Neural progenitor cell (in vitro differentiated cells): ENCODE measurements at places on chromosomes 3 and 15. TPM values are rescaled to one million over a fixed set of nuclear protein-coding genes. Genes with fewer than 3 reads are reported as not detected.

GRCh38 chr3:167066977-167067786 lies 312.9 kb downstream of the ZBBX start:
- DNase-seq, result no peak
- H3K4me3 ChIP-seq, result no peak overlapping the region

- peaks cover 34% of the 10 kb centered on the region for H3K4me1 ChIP-seq
- peaks cover 10% of the 10 kb centered on the region for H3K36me3 ChIP-seq
- no peak overlapping the region for H3K4me3 ChIP-seq
- no peaks in the 10 kb centered on the region for H3K27me3 ChIP-seq
- no peak overlapping the region for H3K27ac ChIP-seq
- DNase-seq, result peak; percentile 84
Observed at GRCh38 chr3:124995460-124995994, 60.3 kb downstream of the HEG1 start.

DNA sequence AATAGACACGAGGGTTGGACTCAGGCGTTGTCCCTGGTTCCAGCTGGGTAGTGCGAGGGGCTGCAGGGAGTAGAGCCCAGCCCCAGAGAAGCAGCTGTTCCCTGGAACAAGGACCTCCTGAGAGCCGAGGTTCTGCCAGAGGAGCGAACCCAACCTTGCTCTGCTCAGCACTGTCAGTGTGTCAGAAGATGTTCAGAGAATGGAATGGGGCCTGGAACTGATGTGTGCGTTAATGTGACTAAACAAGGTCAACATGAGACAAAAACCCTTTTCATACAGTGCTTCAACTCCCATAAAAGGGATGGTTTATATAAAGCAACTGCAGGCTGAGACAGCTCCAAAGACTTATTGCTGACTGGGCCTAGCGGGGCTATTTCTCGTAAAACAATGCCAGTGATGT lies 35.5 kb upstream of the HACD2 start:
- no peaks in the 10 kb centered on the region for H3K4me1 ChIP-seq
- no peaks in the 10 kb centered on the region for H3K36me3 ChIP-seq
- H3K27me3 ChIP-seq, result no peaks in the 10 kb centered on the region
- no peak overlapping the region for H3K27ac ChIP-seq
- no peak for DNase-seq

NOP10 gene
- 123 and 151 TPM in 2 replicates for total RNA-seq
